GM20000 (cell line): ENCODE measurements at places on chromosomes 1 and 21.

GRCh38 chr1:197306381-197307062 lies 38.5 kb downstream of the CRB1 start:
- no peak for DNase-seq

- no peak for DNase-seq
Observed at GRCh38 chr1:117820096-117820495, 109.3 kb downstream of the GDAP2 start.

DNA sequence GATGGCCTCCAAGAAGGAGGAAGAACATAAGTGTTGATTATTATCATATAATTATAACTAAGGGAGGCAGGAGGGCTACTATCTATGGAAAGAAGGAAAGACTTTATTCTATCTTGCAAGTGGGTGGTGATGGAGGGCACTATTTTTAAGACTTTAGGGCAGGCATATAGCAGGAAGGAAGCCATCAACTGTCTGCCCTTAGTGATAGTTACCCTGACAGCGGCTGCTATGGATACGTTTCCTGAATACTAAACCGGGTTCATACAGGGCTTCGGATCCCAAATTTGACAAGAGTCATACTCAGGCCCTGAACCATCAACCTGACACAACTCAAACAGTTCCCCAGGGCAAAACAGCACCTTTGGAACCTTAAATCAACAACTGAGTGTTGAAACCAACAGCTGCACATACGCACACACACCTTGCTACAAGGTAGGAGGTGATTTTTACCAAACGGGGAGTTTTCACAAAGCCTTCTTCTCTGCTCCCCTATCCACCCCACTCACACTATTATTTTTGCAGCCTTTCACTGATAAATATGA lies 397.2 kb downstream of the OMA1 start:
- DNase-seq, result no peak

DNA sequence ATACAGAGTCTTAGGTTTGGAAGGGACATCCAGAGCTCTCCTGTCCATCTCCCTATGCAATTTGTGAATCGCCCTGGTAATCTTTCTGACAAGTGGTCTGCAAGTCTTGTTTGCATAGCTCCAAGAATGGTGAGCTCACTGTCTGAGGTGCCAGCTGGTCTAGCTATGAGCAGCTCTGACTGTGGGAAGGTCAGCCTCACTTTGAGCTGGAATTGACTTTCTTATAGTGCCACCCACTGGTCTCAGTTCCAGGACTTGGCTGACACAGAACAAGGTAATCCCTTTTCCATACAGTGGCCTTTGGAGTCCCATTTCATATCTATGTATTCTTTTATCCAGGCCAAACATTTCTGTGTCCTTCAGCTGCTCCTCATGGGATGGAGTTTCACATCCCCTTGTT lies 95.6 kb upstream of the C8B start:
- DNase-seq, result no peak

- no peak for DNase-seq
Observed at GRCh38 chr1:155761736-155762405, 73.0 kb downstream of the DAP3 start.

DNA sequence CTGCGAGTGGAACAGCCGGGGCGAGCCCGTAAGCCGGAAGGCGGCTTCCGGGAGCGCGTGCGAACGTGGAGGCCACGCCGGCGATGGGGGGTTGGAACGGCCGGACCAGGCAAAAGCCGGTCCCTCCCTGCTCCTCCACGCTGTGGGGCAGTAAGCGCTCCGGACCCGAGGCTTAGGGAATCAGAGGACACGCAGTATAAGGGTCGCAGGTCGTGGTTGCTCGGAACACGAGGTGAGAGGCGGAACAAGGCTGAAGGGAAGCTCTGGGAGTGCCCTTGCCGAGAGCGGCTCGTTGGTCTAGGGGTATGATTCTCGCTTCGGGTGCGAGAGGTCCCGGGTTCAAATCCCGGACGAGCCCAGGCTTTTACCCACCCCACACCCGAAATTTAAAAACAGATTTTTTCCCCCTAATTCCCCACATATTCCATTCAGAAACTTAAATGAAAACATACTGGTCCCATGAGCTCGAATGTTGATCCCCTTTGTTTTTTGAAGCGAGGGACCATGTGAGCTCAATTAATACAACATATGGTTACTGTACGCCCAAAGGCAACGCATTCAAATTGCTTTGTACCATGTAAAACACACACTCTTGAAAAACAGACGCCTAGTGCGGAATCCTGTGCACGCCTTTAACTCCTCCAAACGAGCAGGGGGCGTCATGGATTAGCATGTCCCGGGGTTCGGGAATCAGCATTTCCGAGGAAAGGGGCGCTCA lies 7.2 kb upstream of the MPZL1 start:
- DNase-seq, result peak; percentile 75

DNA sequence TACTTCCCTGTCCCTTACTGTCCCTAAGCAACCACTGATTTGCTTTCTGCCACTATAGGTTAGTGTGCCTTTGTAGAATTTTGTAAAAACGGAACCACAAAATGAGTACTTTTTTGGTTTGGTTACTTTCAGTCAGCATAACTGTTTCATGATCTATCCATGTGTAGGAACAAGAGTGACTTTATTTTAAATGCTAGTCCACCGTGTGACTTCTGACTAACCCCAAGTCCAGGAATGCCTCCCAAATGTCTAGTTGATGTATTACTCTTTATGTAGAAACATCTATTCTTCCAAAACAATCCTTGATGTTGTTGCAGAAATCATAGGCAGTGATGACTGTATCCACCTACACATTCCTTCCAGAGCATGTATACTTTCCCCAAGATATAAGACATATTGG lies 21.3 kb downstream of the ATPAF1 start:
- DNase-seq, result no peak

GRCh38 chr1:31621847-31622730 lies 4.6 kb downstream of the HCRTR1 start:
- DNase-seq, result no peak

DNA sequence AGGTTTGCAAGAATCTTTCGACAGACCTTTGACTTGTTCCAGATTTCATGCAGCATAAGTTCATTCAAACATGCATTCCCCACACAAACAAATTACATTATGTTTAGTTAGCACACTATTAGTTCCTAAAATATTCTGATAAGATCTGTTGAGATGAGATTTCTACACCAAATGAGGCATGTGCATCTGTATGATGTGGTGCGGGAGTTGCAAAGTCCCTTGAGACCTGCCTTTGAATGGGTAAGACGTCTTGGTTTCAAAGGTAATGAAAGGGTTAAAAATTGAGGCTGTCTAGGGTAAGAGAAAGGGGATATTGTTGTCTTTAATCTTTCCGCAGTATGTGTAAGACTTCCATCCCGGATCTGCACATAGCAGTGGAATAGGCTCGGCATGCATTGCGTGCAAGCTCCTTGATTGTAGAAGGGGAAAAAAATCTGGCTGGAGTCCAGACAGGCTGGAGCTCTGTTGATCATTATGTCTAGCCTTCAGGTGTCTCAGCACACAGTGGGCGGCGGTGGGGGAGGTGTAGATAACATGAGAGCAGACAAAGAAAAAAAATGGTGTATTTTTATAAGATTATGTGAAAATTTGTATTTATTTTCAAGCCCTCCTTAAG lies 296.6 kb downstream of the PTPRC start:
- DNase-seq, result peak; percentile 29

- DNase-seq, result no peak
Observed at GRCh38 chr1:85289848-85290335, 13.5 kb upstream of the BCL10 start.

DNA sequence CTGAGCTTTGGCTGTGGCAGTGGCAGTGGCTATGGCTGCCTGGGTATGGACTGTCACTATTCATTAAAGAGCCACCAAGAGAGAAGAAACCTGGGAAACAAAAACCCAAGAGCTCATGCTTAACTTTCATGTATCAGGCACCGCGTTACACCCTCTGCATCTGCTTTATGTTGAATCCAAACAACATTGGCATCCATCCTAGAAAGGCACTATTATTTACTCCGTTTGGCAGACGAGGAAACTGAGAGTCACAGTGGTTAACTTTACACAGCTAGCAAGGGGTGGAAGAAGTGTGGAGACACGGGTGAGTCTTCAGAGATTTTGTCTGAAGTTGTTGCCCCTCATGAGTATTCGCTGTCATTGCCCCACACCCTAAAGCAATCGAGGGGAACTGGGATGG lies 63.8 kb downstream of the PLXNA2 start:
- no peak for DNase-seq

- no peak for DNase-seq
Observed at GRCh38 chr1:88990426-88990825, 2.0 kb downstream of the KYAT3 start.

GRCh38 chr1:181095763-181096184 lies 7.3 kb downstream of the IER5 start:
- DNase-seq, result no peak

DNA sequence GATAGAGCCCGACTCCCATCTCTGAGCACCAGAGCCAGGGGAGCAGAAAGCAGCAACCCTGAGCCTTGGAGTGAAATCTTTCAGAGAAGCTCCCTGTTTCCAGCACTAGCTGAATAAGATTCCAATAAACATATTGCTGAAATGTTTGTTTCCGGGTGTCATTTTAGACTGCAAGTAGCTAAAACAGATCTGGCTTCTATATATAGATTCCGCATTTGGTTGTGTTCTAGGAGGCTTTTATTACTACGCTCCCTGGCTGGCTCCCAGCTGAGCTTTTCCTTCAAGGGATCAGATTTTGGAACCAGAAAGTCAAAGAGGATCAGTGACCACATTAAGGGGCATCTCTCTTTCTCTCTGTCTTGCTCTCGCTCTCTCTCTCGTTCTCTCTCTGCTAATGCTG lies 88.2 kb downstream of the PAPPA2 start:
- no peak for DNase-seq

- DNase-seq, result no peak
Observed at GRCh38 chr1:89364954-89365550, 1.2 kb downstream of the GBP6 start.
